ENCODE measurements at places on chromosomes 2 and 18.

- DNase-seq: peak; percentile 78
These were observed 46.5 kb downstream of the KCNIP3 start for GRCh38 chr2:95343429-95344214.

DNA sequence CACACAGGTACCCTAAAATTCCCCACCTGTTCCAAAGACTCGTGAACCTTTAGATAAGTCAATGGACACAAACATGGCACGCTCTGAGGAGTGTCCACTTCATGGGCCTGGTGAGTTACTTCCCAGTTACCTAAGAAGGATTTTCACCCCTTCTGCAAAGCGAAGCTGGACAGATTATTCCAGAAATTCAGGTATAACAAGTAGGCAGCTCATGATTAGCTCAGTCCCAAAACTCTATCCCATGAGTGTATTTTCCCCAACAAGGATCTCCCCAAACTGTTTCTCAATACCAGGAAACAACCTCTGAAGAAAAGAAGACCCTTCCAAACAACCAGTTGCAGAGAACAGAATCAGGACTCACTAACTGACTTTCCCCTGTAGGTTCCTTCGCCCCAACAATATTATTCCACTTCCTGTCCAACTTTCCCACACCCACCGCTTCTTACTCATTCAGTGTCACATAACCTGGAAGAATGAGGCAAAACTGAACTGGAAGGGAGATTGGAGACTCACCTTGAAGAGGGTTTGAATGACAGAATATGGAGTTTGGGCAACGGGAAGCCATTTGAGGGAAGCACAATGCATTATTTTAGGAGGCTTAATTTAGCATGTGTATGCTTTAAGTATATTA lies 120.1 kb downstream of the ANTXR1 start:
- DNase-seq: peak; percentile 59

DNA sequence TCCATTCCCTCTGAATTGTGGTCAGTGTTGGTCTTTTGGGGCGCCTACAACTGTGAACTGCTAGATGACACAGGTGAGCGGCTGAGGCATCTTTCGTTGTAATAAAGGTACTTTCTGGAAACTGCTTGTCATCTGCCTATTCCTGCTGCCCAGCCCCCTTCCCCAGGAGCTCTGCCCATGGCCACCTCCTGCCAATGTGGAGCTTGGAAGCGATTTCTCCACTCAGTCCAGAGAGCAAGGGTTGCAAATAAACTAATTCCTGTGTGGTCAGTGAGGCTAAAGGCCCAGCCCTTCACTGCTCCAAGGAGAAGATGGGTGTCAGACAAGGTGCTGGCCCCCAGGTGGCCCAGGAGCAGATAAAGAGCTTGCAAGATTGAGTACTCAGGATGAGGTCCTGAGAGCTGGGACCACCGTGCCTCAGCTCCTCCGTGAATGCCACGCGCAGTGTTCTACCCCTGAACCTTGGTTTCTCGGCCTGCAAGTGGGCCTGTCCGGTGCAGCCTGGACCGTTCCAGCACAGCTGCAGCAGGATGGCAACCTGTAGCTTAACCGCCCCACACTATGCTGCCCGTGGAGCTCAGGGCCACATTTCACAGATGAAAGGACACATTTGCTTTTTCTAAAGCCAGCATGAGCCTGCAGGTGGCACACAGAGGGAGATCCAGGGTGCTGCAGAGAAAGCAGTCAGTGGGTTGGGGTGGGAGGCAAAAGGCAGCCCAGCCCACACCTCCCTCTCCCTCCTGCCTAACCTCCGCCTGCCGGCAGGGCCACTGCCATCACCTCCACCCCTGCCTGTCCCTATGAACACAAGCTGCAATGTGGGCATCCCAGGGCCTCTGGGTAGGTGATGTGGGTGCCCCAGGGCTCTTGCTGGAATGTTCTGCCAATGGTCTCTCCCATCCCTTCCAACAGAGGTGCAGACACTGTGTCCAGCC lies 78.7 kb upstream of the OTOF start:
- no peak for DNase-seq

GRCh38 chr2:68357605-68358337 lies 7.3 kb upstream of the PLEK start:
- DNase-seq: peak; percentile 87

DNA sequence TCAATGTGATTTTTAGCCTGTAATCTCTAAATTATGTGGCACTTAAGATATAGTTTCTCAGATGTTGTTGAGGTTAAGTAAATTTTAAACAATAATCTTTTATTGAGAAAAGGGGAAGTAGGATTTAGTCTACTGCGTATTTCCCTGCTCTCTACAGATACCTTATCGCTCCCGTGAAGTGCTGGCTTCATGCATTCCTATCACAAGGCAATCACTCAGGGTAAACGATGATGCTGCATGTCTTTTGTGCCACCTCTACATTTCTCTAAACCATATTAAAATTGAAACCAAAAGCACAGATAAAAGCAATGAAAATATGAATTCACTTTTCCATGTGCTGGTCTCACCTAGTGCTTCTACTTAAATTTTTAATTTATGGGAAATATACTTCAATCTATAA lies 14.4 kb upstream of the RPE start:
- DNase-seq: no peak

- peak; percentile 39 for DNase-seq
These were observed 102.5 kb downstream of the OLA1 start for GRCh38 chr2:174145827-174146226.

- peak; percentile 27 for DNase-seq
These were observed 485.2 kb downstream of the PTPRM start for GRCh38 chr18:8052237-8052701.

GRCh38 chr2:128444816-128445522 lies 126.3 kb upstream of the HS6ST1 start:
- DNase-seq: no peak

DNA sequence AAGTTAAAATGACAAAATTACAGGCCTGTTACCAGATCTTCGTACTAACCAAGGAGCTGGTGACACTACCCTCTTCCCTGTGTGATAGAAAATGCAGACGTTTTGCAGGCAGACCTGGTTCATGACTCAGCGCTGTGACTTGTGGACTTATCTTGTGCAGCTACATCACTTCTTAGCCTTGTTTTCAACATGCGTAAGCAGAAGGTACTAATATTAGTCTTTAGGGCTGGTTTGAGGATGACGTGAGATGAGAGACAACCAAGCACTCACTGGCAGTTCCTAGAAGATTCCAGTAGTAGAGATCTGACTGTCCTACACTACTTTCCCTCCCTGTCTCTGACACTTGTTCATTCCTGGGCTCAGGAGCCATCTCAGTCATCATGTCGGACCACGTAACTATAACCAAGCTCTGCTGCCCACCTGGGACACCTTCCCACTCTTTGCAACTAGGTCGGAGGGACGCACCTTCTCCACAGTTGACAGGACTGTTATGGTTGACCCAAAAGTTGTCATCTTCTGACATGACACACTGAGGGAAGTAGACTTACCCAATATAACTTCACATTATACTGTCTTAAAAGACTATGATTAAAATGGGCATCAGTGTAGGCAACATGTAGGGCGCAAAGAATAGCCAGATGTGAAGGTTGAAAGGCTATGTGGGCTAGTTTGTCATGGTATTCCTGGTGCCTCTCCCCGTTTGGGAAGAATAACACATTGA lies 64.8 kb downstream of the TNFRSF11A start:
- peak; percentile 79 for DNase-seq

- no peak for DNase-seq
These were observed 220.8 kb downstream of the CDH2 start for GRCh38 chr18:27956001-27956640.

DNA sequence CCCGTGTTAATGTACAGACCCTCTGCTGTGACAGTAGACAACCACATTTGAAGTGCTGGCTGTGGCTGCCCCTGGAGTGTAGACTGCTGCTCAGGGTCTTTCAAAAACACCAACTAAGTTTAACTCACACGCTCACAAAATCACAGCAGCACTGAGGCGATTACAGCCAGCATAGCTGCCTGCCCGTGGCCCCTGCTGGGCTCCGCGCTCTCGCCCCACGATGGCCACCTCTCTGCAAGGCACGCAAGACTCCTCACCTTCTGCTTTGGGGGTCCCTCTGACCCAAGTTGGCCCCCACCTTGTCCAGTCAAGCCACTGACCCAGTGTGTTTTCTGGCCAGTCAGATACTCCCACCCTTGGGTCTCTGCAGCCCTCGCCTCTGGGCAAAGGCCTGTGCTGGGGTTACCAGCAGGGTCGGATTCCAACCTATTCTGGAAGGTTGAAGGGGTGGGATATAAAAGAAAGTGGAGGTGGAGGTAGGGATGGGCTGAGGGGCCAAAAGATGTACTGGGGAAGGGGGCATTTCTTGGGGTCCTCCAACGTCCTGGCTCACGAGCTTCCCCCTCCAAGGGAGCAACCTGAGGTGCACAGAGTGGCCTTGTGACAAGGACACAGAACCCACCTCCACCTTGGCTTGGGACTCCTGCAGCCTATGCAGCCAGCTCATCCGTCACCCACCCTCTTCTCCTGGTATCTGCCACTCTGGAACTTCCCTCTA lies 2.9 kb upstream of the B3GNT7 start:
- DNase-seq: no peak

- no peak for DNase-seq
These were observed 52.4 kb downstream of the LIMS1 start for GRCh38 chr2:108586631-108587030.

- no peak for DNase-seq
These were observed 63.6 kb downstream of the COX7A2L start for GRCh38 chr2:42297322-42297936.

DNA sequence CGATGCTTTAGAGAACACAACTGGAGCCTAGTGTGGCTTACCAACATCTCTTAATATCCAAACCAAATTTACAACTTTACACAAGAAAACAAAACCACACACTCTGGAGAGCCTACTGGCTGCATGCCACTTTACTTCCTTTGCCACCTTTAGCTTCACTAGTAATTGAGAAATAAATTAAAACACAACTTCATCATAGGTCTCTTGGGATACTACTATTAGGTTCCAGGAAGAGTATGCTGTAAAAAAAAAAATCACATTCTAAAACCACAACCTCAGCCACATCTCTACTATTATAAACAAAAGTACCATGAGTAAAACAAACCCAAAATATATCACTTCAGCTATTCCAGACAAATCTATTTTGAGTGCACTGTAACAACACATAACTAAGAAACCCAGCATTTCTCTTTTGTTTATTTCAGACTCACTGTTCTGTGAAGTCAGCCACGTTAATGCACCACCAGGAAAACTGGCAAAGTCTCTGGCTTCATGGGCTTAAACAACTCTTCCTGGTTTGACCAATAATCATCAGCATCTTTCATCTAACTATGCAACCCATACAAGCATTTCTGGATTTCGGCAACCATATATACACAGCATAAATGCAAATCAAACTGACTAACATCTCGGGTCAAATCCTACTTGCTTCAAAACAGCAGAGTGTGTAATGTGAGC lies 59.1 kb downstream of the REV1 start:
- DNase-seq: no peak

- DNase-seq: no peak
These were observed 70.4 kb upstream of the TMEM17 start for GRCh38 chr2:62576276-62576939.

DNA sequence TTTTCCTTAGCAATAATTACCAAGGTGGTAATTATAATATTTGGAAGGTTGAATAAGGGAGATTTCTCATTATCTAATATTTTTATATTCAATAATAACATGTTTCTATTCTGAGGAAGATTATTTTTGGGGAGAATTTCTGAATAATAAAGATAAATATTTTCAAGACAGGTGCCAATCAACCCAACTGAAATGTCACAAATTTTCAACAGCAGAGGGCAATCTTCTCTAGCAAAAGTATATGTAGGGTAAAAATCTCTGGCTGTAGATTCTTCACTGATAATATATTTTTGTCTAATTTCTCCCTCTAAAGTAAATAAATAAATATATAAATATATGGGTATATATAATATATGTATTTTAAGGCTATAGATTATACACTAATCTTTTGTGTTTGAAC lies 1187.2 kb upstream of the CRIM1 start:
- DNase-seq: peak; percentile 8

DNA sequence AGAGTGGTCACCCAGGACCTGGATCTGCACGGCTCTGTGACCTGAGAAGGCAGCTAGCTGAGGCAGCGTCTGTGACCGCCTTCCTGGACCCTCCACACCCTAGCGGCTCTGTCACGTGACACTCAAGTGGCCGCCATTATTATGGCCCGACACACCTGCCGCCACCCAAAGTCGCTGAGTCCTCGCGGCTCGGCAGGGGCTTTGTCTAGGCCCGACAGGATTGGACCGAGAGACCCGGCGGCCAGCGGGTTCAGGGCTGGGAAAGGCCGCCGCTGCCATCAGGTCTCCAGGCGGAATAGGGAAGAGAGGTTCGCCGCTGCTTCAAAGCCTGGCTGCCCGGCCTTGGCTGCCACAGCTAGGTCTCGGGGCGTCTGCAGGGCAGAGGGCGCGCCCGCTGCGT lies 1162.5 kb upstream of the LRRTM1 start:
- DNase-seq: no peak

DNA sequence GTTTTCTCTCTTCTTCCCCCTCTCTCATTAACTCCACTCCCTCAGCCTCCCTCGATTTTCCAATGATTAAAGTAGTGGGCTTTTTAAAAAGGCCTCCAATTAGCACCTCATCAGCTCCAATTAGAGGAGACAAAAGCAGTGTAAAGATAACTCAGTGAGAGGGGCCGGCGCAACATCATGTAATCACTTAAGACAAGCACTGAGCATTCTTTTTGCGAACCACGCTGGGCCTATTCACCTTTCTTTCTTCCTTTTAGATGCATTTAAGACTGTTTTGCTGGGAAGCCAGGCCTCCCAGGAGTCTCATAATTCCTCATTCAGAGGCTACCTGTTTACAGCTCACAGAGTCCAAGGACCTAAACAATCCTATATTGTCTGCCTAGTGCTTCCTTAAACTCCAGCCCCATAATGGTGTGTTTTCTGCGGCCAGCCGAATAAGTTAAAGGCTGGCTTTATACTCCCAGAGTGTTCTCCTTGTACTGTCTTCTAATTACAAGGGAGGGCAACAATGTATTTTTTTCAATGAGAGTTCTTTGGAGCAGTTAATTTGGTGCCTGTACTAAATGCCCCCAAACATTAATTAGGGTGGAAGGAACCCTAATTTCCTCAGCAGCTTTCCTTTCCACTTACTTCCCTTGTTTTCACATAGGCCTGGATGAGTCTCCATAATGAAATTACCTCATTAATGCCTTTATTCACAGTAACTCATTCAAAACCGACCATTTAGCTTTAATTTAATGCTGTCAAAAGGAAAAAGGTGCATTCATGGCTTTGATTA lies 28.0 kb upstream of the LMAN1 start:
- no peak for DNase-seq
